ENCODE measurements at places on chromosomes 7 and 10. TPM values are rescaled to one million over a fixed set of nuclear protein-coding genes. Genes with fewer than 3 reads are reported as not detected.

Gene MKX
- polyA plus RNA-seq = 0.18 TPM

Gene HOXA5
- polyA plus RNA-seq = 0.43 TPM

Gene SPDYE2
- polyA plus RNA-seq = 0.09 TPM

Gene CCT6A
- 79.0 TPM for polyA plus RNA-seq

- no peak for DNase-seq
Measured at GRCh38 chr7:133932591-133932990, 194.5 kb upstream of the LRGUK start.

- peak; percentile 21 for DNase-seq
Measured at GRCh38 chr10:131431978-131432690, 120.6 kb upstream of the TCERG1L start.

DNA sequence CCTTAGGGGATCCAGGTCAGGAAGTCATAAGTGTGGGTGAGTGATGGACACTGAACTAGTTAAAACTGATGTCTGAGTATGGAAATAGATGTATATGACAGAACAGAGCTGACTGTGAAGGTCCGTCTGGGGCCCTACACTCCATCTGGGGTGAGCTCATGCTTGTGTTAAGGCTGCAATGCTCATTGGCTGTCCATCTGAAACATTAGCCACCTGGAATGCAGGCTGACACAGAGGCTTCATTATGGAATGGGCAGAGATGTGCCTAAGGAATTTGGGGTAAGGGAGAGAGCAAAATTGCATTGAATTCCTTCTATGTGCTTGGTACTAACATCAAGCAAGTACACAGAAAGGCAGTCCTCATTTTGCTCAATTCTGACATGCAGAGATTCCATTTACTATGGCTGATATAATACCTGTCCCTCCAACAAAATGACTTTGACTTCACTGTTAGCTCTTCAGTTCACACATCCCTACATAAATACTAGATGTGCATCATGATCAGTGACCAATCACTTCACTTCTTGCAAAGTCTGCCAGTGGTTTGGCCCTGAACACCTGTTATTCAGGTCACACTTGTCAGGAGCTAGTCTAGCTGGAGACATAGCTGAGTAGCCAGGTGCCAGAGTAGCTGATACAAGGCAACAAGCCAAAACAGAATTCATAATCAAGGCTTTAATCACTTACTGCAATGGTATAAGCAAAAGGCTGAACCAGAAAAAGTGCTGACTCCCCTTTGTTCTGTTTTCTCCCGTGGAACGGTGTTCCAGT is 128.9 kb upstream of the VWC2 start:
- no peak for DNase-seq

DNA sequence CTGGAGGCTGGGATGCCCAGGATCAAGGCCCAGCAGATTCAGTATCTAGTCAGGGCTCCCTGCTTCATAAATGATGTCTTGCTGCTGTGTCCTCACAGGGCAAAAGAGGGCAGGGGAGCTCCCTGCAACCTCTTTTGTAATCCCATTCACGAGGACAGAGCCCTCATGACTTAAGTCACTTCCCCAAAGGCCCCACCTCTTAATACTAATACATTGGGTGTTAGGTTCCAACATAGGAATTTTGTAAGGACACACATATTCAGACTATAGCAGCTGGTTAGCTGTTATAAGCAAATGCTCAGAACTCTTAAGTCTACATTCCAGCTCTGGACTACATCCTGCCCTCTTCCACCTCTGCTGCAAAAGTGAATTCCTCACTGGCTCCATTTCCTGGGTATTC is 63.0 kb downstream of the VOPP1 start:
- no peak for DNase-seq

DNA sequence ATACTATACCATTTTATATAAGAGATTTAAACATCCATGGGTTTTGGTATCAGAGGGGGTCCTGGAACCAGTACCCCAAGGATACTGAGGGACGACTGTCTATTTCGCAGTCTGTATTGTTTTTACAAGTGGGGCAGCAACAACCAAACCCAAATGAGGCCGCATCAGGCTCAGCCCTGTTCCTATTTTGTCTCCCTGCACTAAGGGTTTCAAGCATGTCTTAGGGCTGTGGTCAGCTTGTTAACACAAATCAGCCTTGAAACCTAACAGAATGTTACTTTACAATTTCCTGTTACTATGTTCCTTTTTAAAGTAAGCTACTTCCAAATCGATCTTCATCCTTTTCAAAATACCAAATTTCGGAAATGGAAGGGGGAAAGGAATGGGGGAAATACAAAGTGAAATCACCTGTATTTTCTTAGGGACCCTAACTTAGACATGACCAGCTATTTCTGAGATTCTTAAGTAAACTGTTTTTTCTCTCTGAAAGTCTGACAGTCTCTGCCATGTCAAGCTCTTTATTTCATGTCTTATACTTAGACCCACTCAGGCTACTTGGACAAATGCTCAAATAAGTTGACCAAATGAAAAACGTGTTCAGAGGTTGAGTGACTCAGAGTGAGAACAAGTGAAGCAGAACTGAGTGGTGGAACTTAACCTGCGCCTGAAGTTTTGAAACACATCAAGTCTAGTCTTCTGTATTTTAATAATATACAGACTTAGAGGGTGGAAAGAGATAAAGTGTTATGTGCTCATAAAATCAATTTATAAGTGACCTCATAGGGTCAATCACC is 75.8 kb downstream of the C1GALT1 start:
- DNase-seq = no peak

DNA sequence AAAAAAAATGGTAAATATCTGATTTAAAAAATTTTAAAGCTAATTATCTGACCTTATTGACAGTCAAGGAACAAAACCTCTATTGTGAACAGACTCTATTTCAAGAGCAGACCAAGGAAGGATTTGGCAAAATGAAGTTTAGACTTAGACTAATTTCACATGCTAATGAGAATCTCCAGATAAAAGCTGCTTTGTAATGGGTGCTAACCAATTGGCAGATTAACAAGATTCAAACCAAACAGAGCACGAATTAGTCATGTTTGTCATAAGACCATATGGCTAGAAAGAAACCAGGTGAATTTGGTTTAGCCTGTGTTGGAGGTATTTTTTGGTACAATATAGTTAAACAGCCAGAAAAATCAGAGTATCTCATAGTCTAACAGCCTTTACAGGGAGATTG is 429.1 kb upstream of the NFE2L3 start:
- no peak for DNase-seq

DNA sequence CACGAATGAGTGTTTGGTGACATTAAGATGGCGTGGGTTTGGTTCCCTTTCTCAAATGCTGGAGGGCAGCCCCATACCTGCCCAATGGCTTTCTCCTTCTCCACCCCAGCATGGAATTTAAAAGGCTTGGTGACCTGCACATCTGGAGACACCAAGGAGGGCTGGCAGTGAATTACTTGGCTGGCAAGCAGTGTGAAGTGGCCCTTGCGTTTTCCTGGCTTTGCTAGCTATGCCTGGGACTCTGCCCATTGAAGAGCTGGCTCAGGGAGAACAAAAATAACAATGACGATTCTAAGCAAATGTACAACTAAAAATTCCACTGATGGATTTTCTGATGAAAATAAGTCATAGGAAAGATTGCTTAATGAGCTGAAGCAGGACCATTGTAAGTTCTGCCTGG is 203.7 kb downstream of the CYP26A1 start:
- no peak for DNase-seq

GRCh38 chr10:6163364-6164270 is 39.1 kb upstream of the PFKFB3 start:
- peak; percentile 92 for DNase-seq

- peak; percentile 67 for DNase-seq
Measured at GRCh38 chr10:112953174-112954159, 3.4 kb downstream of the TCF7L2 start.

DNA sequence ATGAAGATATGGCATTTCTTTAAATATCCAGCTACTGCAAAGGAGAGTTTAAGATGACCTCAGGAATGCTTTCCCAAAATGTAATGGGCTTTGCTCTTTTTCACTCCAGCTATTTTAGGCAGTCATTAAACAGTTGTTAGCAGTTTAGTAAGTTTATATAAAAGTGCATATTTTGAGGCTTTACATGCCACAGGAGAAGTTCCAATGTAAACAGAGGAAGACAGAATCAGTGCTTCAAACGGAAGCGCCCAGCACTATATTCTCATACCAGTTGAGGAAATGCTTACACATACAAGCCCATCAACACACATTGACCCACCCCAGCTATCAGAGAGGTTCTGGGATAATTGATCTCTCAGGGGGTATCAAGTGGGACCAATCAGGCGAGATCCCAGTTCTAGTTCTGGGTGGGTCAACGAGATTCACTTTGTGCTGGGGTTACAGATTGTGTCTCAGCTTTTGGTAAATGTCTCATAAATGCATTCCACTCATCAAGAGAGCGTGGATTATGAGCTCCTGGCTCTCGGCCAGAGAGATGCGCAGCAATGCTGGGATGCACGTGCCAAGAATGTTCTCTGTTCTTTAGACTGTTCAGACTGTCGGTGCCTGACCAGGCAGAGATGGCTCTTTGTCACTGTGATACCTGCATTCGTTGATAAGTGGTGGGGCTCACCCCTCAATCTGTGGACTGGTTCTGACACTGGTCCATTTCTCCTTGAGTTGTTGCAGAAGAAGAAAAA is 55.0 kb downstream of the CACNB2 start:
- DNase-seq = no peak
